ENCODE measurements at places on chromosomes 5 and 9. TPM values are rescaled to one million over a fixed set of nuclear protein-coding genes. Genes with fewer than 3 reads are reported as not detected.

Gene SVEP1
- 113 TPM for total RNA-seq

Gene RNF38
- 54.7 TPM for total RNA-seq

- no peak for DNase-seq
Observed at GRCh38 chr5:12611132-12611531, 706.9 kb upstream of the CTNND2 start.

GRCh38 chr9:90825586-90825985, 24.0 kb downstream of the SYK start:
- no peak for DNase-seq

DNA sequence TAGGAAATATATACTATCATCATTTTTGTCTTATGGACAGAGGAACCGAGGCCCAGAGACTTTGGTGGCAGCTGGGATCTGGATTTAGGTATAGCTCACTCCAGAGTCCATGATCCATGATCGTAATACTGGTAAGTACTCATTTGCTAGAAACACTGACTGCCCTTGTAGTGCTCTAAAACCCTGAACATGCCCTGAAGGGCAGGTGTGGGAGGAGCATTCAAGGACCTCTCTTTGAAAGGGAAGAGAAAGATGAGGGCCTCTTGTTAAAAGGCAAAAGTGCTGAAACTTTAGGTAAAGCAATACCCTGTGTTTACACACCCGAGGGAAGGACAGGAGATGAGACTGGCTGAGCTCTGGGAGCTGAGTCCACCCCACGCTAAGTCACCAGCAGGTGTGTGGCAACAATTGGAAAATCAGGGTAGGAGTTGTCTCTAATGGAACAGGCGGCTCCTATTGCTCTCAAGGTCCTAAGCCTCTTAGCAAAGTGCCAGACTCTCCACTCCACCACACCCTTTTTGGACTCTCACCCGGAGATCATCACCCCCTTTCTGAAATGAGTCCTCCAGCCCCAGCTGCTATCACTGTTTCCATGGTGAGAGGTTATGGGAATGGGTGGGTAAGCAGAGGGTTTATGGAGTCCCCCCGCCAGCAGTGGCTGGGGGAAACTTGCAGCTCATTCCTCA, 34.8 kb downstream of the TRPC7 start:
- no peak for DNase-seq

GRCh38 chr9:126550891-126551351, 62.8 kb upstream of the LMX1B start:
- DNase-seq = no peak

DNA sequence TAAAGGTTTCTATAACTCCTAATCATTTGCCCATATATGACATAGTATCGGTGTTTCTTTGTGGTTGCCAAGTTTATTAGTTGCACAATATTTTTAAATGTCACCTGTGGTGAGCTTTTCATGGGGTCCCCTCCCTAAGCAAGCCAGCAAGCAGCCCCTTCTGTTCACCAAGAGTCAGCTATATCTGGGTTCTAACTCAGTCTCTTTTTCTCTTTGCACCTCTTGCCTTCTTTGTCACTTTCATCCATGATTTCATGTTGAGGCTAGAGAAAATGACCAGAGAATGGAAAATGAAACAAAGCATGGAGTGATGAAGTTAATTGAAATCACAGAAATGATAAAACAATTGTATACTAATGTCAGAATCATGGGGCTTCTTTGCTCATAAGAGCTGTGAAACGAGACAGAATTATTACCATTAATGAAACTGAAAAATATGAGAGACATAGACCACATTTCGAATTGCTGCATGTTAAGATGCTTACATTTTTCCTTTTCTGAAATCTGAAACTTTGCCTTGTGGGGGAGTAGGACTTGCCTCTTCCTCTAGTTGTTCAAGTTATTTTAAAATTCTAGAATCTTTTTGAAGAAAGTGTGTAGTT, 75.7 kb downstream of the CAMK4 start:
- DNase-seq = no peak

DNA sequence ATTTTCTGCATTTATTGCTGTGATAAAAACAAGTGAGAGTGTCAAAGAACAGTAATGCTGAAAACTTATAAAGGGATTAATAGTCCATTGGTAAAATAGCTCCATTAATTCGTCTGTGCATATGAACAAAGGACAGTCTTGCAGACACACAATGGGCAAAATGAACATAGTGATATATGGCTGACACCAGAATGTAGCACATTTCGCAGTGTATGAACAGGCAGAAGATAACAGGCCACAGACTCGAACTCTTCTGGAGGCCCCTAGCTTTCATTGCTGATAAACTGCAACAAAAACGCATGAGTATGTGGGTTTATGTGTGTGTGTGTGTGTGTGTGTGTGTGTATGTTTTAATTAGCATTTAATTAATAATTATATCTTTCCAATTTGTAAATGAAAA, 354.8 kb downstream of the TAF11L14 start:
- no peak for DNase-seq

Gene PTPDC1
- 13.7 TPM for total RNA-seq

DNA sequence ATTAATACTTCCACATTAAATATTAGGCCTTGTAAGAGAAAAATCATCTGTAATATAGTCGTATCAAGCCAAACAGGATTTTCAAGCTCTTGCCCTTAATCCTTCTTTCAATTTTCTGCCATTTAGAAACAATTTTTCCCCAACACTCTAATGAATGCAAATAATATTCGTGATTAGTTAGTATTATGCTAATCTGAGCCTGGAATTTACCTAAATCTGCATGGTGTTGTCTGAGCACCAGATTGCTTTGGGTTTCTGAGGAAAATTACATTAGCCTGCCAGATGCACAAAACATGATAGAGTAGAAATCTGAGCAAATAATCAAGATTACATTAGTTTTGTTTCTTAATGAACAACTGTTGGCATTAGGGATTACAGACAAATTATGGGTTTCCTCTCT, 176.6 kb downstream of the ZDHHC21 start:
- no peak for DNase-seq

DNA sequence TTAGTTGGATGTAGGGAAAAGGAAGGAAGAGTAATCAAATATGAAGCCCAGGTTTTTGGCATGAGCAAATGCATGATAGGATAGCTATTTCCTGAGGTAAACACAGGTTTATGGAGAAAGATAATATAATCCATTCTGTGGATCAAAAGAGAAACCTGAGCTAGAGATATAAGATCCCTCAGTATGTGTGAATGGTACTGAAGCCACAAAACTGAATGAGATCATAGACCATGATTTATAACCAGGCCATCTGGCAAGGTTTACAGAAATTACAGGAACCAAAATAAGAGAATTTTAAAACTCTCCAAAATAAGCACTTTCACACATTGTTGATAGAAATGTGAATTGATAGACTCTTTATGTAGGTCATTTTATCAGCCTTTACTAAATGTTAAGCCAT, 28.7 kb upstream of the ECM2 start:
- no peak for DNase-seq

- no peak for DNase-seq
Observed at GRCh38 chr5:109739741-109740728, 50.3 kb downstream of the MAN2A1 start.

DNA sequence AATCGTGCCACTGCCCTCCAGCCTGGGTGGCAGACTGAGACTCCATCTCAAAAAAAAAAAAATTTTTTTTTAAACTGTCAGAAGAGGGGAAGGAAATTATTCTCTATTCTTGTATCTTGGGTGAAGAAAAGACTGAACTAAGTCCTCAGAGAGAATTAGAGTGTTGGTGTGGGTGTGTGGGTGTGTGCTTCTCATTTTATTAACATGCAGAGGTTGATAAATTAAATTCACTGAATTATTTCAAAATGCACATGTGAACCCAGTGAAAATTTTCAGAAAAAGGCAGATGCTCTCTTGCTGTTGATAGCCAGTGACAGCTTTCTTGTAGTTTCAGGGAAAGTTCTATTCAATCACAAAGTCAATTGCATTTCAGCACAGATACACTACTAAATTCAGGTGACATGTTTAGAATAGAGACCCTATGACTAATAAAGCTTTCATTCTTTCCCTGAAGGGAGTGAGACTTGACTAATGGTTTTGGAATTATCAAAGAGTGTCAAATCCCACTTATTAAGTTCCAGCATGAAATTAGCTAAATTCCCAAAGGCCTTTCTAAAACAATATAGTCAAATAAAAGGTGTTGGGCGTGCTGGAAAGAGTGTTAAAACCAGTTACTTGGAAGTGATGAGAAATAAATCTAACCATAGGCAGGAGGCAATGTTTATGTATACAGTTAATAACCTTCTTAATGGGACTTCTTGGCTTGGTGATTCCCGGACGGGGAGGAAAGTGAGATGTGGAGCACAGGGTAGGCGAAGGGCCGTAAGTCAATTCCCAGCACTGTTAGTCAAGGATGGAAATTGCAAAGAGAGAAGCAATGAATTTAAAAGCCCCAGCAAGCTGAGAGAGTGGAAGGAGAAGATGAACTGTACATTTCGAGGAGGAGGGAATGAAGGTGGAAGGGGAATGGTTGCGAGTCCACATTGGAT, 103.2 kb upstream of the SPATA31D4 start:
- no peak for DNase-seq

DNA sequence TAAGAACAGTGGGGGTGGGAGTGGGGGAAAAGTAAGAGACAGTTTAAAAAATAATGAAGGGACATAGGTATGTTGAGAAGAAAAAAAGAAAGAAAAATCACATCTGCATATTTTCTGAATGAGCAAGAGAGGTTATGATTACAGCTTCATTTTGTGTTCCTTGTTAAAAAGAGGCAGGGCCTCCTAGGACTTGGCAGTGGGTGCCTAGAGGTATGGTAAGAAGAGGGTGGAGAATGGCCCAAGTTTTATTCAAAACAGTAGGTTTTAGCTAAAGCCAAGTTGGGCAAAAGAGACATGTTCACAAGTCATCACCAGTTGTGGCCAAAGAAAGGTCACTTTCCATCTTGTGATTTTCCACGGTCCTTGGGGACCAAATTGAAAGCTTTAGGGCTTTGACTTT, 643.4 kb downstream of the CCDC171 start:
- no peak for DNase-seq

Gene NMUR2
- not detected for total RNA-seq

- no peak for DNase-seq
Observed at GRCh38 chr9:12702160-12702758, 9.1 kb downstream of the TYRP1 start.

DNA sequence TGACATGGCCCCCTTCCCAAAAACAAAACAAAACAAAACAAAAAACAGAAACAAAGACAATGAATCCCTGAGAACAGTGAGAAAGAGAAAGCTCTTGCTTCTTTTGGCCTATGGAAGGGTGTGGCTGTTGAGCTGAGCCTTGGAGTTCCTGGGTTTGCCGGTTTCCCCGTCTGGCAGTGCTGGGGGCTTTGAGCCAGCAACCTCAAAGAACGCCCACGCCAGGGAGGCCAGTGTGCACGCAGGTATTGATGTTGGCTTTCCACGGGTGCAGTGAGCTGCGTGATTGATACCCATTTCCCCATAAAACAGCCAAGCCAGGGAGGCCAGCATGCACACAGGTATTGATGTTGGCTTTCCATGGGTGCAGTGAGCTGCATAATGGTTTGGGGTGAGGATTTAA, 8.3 kb upstream of the LCN1 start:
- peak; percentile 75 for DNase-seq

DNA sequence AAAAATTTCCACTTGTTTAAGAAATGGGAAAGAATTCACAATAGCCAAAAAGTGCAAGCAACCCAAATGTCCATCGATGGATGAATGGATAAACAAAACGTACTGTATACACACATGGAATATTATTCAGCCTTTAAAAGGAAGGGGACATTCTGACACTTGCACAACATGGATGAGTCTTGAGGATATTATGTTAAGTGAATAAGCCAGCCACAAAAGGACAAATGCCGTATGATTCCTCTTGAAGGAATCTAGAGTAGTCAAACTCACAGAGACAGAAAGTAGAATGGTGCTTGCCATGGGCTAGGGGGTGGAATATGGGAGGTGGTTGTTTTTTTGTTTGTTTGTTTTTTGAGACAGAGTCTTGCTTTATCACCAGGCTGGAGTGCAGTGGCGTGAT, 3.8 kb upstream of the ATP6V0E1 start:
- DNase-seq = no peak

DNA sequence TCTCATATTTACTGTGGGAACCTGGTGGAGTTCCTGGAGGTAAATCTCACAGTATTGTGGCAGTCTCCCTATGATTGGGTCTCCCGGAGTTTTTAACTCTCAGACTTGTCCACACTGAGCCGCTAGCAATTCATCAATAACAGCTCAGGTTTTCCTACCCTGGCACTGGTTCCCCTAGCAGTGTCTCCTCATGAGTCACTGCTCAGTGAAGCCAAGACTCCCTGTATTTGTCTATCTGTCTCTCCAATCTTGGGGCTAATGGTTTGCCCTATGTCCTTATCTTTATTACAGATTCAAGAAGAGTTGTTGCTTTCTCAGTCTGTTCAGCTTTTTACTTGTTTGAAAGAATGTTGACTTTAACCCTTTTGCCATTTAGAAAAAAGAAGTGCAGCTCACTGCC, 176.7 kb upstream of the FGF10 start:
- no peak for DNase-seq

GRCh38 chr9:6782981-6783380, 25.2 kb downstream of the KDM4C start:
- DNase-seq = no peak

Gene SLC24A2
- total RNA-seq = 0.05 TPM

DNA sequence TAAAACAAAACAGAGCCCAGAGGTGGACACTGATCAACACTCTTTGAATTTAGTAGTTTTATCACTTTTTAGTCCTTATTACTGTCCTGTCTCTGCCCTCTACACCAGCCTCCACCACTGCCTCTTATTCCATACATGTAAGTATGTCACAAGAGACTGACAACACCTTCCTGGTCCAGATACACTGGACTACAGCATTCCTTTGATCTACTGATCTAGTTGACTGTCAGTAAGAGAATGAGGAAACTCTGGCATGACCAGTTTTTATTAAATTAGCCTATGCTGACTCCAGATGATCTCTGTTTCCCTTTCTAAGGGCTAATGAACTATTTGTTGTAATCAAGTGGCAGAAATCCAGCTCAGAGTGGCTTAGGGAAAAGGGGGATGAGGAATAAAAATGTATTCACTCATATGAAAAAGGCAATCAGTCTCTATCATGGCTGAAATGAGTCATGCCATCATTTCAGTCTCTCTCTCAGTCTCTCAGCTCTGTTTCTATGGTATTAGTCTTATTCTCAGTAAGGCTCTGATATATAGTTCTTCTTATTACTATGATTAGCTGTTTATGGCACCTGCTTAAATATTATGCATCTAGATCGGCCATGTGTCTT, 5.5 kb downstream of the ARHGEF37 start:
- no peak for DNase-seq

Gene ABCA2
- 30.8 TPM for total RNA-seq

DNA sequence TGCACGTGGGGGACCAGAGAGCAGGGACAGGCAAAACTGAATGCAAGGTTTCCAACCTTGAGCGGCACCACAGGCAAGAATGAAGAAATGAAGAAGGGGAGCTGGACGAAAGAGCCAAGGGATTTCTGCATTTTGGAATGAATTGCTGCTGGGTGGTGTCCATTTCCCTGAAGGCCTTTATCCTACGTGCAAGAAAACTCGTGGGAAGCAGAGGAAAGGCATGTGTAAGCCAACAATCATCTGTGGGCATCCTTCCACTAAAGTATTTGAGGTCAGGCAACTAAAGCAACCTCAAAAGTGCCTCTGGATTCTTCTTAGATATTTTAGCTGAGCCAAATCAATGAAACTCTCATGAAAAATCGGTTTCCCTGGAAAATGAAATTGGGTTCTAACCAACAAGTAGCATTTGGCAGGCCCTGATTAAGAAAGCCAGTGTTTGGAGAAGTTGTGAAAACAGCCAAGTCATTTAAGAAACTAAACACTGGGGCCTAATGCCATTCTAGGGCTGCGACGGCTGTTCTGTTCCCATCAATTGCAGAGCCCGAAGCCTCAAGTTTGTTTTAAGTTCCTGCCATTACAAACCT, 4.7 kb upstream of the TGFBI start:
- no peak for DNase-seq

All from posterior vena cava (tissue), 2 donors.